ENCODE measurements at places on chromosomes 4 and X. TPM values are rescaled to one million over a fixed set of nuclear protein-coding genes. Genes with fewer than 3 reads are reported as not detected.

GRCh38 chr4:152605641-152606335 lies 69.9 kb upstream of the FBXW7 start:
- peak; percentile 9 for DNase-seq

- DNase-seq = no peak
Observed at GRCh38 chrX:133380711-133381619, 34.3 kb downstream of the GPC4 start.

GRCh38 chrX:16067886-16068515 lies 55.4 kb upstream of the GRPR start:
- DNase-seq = no peak

DNA sequence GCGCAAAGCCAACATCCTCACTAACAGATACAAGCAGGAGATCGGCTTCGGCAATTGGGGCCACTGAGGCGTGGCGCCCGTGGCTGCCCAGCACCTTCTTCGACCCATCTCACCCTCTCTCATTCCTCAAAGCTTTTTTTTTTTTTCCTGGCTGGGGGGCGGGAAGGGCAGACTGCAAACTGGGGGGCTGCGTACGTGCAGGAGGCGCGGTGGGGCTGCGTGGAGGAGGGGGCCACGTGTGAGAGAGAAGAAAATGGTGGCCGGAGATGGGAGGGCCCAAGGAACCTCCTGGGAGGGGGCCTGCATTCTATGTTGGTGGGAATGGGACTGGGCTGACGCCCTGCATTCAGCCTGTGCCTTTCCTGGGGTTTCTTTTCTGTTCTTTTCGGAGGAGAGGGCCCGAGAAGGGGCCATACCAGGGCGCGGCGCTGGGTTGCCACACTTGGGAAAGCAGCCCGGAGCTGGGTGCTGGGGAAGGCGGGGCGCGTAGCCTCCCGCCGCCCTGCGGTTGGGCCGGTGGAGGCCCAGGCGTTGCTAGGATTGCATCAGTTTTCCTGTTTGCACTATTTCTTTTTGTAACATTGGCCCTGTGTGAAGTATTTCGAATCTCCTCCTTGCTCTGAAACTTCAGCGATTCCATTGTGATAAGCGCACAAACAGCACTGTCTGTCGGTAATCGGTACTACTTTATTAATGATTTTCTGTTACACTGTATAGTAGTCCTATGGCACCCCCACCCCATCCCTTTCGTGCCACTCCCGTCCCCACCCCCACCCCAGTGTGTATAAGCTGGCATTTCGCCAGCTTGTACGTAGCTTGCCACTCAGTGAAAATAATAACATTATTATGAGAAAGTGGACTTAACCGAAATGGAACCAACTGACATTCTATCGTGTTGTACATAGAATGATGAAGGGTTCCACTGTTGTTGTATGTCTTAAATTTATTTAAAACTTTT lies 4.5 kb downstream of the MID1IP1 start:
- DNase-seq = peak; percentile 72

EREG gene
- not detected for total RNA-seq

DNA sequence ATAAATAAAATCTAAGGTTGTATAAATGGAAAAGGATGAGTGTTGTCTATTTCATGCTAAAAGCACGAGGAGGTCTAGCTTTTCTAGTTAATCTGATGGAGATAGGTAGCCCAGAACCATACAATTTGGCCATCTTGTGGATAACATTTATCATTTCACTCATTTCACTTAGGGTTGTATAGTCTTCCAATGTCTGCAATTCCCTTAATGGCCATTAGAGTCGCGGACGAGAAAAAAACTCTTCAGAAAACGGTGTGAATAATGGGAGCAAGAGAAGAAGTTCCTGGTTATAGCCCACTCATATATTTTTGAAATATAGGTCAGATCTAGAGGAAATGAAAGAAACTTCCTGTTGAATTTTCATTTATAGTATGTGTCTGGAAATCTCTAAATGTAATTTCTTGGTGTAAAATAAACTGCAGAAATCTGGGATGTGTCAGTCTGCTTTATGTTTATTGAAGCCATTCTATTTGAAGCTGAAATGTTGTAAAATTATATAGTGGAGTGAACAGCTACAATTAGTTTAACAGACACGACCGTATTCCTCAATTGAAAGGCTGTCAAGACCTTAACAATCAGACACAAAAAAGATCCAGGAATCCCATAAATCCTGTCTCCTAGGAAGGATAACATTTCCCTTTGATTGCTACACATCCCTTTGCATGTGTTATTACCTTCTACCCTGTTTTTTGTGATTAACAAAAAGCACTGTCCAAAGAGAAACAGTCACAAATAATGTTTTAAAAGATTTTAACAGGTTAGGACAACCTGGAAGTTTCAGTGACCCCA lies 47.7 kb upstream of the MGST2 start:
- DNase-seq = peak; percentile 34

TENT5D gene
- total RNA-seq = not detected

DNA sequence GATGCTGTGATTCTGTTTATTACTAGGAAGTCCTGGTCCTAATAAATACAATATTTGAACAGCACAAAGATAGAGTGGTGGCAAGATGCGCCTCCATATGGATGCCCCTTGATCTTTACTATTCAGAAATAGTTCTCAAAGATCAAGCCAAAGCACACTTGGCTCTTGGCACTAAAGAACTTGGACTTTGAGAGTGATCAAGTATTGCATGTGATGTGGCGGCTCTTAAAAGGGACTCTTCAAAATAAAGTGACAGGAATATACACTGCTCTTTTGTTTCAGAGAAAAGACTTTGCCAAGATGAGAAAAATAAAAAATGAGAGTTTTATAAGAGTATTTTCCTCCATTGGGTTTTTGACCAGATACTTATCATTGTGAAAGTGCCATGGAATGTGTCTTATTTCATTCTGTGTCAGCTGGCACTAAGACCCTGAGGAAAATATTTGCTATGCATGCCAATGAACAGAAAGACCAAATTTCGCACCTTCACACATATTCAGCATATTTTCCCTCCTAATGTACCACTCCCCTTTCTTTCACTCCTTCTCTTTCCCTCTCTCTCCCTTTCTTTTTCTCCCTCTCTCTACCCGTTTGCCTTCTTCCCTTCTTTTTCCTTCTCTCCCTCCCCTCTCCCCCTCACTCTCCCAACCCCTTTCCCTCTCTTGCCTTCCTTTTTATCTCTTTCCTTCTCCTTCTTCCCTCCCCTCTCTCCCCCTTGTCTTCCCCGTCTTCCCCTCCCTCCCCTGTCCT lies 35.1 kb downstream of the ARHGAP24 start:
- no peak for DNase-seq
